Activated T-cell treated with anti-CD3 and anti-CD28 coated beads for 24 hours (primary cell): ENCODE measurements at places on chromosomes 6 and 20.

DNA sequence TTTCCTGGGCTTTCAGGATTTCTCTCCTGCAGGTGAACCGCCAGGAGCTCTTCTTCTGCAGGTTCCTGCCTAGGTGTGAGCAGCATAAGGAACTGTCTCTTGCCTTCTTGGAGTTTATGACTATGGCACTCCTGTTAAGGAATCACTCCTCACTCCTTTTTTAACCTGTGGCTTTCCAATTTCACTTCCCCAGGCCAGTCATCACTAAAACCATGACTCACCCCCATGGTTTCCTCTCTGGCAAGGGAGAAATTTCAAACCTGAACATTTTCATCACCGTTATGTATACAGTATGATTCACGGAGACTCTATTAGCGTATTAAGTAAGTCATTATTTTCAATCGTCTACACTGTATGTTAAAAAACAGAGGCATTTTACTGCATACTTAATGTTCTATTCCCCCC is 78.2 kb upstream of the ARID1B start:
- no peak for DNase-seq

DNA sequence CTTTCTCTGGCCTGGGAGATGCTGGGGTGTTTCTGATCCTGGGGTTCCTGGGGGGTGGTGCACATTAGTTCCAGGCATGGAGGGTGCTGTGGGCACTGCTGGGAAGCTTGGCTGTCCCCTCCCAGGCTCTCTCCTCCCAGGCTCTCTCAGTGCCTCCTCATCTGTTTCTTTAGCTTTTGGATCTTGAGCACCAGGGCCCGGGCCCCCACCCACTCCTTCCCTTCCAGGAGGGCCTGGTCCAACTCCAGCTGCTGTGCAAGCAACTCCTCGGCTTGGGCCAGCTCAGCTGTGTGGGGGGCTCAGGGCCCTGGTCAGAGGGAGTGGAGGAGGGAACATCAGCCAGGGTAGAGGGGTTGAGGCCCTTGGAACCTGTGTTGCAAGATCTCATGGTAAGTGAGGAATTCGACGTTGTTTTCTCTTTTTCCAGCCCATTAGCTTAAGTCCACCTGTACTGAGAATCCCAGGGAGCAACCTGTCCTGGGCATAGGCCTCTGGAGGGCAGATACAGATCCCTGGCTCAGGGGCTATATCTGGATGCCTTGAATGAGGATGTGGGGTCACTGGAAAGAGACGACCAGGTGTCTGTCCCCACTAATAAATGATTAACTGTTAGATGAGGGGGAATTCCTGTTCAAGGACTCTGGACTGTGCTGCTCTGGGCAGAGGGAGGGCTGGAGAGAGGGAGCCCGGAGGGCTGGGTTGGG is 34.5 kb upstream of the HLA-A start:
- DNase-seq, result no peak

DNA sequence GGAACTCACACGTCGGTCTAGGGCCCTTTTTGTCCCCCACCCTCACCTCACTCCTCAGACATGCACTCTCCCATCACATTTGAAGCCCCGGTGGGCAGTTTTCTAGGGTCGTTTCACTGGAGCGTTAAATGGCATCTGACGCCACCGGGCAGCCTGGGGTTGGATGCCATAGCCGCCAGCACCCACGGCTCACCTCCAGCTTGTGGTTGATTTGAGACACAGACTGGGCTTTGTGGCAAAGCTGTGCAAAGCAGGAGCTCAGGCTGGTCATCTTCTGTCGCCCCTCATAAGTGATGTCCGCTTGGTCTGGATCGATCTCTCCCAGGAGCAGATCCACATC is 530 bp downstream of the GOPC start:
- peak; percentile 6 for DNase-seq

- DNase-seq, result no peak
Measured at GRCh38 chr20:64116016-64116415, 8.7 kb upstream of the NPBWR2 start.

DNA sequence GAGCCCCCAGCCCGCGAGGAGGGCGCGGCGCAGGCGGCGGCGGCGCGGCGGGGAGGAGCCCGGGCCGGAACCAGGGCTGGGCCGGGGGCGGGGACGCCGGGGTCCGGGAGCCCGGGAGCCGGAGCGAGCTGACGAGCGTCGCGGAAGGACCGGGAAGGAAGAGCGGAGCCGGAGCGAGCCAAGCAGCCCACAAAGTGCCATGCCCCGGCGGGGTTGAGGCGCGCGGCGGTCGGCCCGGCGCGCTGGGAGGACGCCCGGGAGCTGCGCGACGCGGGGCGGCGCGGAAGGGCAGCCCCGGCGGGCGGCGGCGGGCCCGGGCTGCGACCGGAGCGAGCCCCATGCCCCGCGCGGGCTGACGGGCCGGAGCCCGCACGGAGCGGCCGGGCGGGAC is 289 bp downstream of the FOXP4 start:
- DNase-seq, result peak; percentile 38

- no peak for DNase-seq
Measured at GRCh38 chr20:48766961-48767960, 60.5 kb downstream of the PREX1 start.

- DNase-seq, result no peak
Measured at GRCh38 chr20:32855387-32855786, 3.3 kb upstream of the EFCAB8 start.

- no peak for DNase-seq
Measured at GRCh38 chr6:35425284-35425683, 26.9 kb upstream of the FANCE start.

- no peak for DNase-seq
Measured at GRCh38 chr6:75135876-75136275, 70.0 kb downstream of the COL12A1 start.
